Temporal lobe (tissue), 4 donors: ENCODE measurements at places on chromosomes 5 and 9. TPM values are rescaled to one million over a fixed set of nuclear protein-coding genes. Genes with fewer than 3 reads are reported as not detected.

NUP188 gene
- 24.8 TPM for total RNA-seq

POC5 gene
- 7.1 TPM for total RNA-seq

MOB3B gene
- total RNA-seq = 7.6 TPM

ZNF879 gene
- 10.8 TPM for total RNA-seq

CCDC192 gene
- 0.25 TPM for total RNA-seq

LVRN gene
- 1.5 TPM for total RNA-seq

IGFBPL1 gene
- 31.7 TPM for total RNA-seq

BRD8 gene
- total RNA-seq = 44.5 TPM

SEMA4D gene
- 10.6 TPM for total RNA-seq

IRX4 gene
- total RNA-seq = not detected

CD14 gene
- 4.4 TPM for total RNA-seq

IRX1 gene
- total RNA-seq = 0.25 TPM

FLT4 gene
- total RNA-seq = 2.0 TPM

PELO gene
- total RNA-seq = 19.9 TPM

GPX8 gene
- total RNA-seq = 2.7 TPM

GRXCR2 gene
- not detected for total RNA-seq

SPINK13 gene
- not detected for total RNA-seq
